ENCODE measurements at places on chromosomes 7 and 10.

DNA sequence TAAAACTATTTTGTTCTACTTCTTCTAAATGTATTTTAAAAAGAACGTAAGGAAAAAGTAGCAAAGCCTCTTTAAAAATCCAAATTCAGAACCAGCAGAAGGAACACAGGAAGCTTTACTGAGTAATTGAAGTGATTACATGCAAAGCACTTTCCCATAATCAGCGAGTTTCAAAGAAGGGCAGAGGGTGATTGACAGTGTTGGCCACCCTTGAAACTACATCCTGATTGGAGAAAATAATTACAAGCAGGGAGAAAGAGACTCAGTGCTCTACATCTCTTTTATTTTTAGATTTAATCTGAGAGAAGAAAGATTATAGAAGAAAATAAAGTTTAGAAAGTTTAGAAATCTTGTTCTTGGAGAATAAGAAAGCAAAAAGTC, 20.3 kb upstream of the HGF start:
- no peak for DNase-seq

DNA sequence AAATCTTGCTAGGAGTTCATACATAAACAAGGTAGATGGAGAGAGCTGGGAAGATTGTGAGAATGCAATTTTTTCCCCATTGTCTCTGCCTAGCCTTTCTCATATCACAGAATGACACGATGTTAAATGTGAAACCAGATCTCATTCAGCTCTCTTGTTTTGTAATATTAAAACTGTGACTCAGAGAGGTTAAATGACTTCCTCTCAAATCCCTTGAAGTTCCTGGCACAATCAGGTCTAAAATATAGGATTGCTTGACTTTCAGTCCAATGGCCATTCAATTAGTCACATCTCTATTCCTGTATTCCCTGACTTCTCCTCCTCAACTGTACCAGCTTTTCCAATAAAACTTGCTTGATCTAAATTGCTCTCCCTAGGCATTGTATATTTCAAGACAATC, 3.1 kb downstream of the ANKRD22 start:
- no peak for DNase-seq

DNA sequence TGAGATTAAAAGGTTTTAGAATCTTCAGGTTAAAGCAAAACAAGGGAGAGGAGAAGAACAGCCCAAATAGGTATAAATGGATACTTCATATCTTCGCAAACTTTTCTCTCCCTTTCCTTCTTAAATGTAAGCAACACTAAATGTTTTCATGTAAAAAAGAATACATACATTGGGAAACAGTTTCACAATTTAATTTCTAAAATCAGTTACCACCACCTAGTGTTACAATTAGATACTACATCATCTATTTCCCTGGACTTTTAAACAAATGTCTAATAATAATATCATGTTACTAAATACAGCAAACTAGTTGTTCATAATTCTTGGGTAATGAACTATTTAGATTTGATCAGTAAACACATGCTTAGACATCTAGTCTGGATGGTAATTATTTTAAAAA, 35.8 kb downstream of the MINDY3 start:
- no peak for DNase-seq

DNA sequence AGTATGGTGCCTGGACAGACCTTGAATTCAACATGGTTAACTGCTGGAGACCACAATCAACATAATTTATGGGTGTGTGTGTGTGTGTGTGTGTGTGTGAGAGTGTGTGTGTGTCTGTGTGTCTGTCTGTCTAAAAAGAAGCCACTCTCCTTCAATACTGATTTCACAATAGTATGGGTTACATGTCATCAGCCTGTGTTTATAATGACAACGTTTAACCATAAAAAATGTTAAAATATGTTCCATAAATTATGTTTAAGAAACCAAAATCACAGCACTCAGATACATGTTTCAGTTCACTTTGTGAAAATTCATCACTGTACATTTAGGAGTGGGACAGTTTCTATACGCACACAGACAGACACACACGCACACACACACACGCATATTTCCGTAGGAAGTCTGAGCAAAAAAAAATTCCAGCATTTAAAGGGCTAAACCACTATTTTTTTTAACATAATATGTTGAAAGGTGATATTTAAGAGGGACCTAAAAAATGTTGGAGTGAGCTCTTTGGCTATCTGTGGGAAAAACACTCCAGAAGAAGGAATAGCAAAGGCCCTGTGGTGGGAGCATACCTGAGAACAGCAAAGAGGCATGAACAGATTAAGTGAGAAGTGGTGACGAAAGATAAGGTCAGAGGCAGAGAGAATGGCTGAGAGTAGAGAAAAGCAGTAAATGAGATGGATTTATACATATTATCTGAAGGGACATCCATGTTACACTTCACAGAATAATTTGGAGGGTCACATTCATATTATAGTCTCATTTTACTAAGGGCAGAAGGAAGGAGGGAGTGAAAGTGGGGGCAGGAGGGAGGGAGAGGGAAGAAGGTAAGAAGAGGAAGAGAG, 10.9 kb downstream of the PDZD8 start:
- no peak for DNase-seq

- DNase-seq: peak; percentile 9
Measured at GRCh38 chr7:79245623-79246249, 207.7 kb downstream of the MAGI2 start.

- no peak for DNase-seq
Measured at GRCh38 chr10:16527452-16527851, 5.8 kb upstream of the C1QL3 start.

GRCh38 chr7:1372063-1372462, 87.2 kb downstream of the MICALL2 start:
- DNase-seq: no peak

Data from HuH-7 (cell line).